ENCODE measurements at places on chromosomes 5 and 9.
A peak's percentile ranks its signal among the peaks of the same experiment; 100 is the strongest.

GRCh38 chr5:145479271-145479670 lies 355.9 kb downstream of the PRELID2 start:
- no peak for DNase-seq

- peak; percentile 13 for DNase-seq
These were observed 3.7 kb upstream of the EGFL7 start for GRCh38 chr9:136658849-136659535.

DNA sequence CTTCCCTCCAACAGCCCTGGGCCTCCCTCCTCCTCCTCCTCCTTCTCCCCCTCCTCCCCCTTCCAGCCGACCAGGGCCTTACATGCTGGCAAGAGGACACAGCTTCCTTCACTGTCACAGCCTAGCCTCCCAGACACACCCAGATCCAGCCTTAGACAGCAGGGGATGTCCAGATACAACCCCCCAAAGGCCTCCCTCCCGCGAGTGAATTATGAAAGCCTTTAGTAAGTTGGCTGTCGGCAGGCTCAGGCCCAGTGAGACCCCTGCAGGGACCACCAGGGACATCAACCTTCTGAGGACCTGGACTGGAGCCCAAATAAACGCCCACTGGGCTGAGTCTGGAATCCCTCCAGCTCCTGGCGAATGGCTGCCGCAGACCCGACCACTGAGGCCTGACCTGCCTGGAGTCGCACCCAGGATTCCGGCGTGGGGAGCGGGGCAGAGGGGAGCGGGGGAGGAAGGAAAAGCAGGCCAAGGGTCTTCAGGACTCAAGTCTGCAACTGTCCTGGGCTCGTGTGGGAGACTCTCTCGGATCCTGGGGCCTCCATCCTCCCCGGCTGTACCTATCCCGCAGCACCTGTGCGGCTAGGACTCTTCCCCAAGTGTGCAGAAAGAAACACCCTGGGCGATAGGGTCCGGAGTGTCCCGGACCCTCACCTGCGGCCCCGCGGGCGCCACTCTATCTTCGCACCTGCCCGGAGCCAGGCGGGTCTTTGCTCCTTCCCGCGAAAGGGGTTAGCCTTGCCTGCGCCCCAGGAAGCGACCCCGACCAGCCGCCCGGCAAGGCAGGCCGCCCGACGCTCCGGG lies 705 bp downstream of the SEPTIN8 start:
- no peak for DNase-seq

GRCh38 chr5:25950681-25951080 lies 1087.7 kb downstream of the CDH9 start:
- no peak for DNase-seq

- DNase-seq, result peak; percentile 60
These were observed 837 bp downstream of the UIMC1 start for GRCh38 chr5:177005619-177006264.

DNA sequence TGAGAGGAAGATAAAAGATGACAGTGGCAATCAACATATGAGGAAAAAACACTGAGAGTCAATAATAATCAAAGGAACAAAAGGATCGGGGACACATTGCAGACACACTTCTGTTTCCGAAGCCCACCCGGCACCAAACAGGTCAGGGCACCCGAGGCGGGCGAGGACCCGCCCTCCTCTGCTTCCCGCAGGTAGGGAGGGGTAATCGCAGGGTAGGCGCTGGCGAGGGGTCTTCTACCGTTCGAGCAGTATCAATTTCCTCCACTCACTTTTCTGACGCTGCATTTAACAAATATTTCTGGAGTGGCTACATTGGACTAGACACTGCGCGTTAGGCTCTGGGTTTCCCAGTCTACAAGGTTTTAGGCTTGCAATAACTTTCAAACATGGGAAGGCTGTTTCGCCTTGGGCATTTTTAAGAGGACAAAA lies 1.3 kb downstream of the TXN start:
- peak; percentile 8 for DNase-seq

- DNase-seq, result no peak
These were observed 14.2 kb upstream of the FOXB2 start for GRCh38 chr9:77005216-77005615.

- DNase-seq, result no peak
These were observed 258.7 kb downstream of the KCTD16 start for GRCh38 chr5:144429405-144429804.

DNA sequence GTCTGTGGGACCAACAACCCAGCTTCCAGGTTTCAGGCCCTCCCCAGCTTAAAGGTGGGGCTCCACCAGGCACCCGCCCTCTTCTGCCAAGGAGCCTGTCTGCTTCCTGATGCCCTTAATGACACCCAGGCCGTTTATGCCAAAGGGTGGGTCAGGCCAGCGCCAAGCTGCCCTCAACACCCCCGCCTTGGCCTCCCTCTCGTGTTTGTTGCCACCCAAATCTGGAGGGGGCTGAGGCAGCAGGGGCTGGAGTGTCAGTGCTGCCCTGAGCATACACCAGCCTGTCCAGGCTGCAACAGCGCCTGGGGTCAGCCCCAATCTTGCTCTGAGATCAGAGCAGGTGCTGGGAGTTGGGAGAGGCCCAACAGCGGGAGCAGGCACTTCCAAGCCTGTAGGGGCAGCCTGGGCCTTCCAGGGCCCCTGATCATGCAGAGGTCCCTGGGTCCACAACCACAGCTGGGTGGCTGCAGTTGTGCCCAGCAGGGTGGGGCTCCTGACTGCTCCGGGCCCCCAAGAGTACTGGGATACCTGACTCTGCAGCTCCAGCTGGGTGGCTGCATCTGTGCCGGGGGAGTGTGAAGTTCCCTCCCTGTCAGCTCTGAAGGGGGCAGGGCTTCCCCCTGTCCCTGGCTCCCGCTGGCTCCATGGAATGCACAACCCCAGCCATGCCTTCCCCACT lies 34.5 kb upstream of the TYRP1 start:
- DNase-seq, result no peak

- DNase-seq, result no peak
These were observed 19.3 kb downstream of the MOCS2 start for GRCh38 chr5:53090229-53090628.

- no peak for DNase-seq
These were observed 42.7 kb upstream of the NCS1 start for GRCh38 chr9:130129432-130130061.

DNA sequence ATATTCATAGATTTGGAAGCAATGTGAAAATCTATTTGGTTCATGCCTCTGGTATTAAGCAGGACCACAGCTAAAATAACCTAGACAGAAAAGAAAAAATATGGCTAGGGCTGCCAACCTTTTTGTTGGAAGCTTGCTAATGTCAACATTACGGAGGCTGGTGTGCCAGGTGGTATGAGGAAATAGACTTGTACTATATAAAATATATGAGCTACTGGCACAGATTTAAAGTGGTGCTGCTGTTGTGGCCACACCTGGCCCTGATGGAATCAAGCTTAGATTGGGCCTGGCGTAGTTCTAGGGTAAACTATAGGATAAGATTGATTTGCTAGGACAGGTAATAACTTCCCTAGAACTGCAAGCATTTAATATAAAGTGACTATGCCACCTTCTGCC lies 10.6 kb upstream of the PARP8 start:
- DNase-seq, result no peak

DNA sequence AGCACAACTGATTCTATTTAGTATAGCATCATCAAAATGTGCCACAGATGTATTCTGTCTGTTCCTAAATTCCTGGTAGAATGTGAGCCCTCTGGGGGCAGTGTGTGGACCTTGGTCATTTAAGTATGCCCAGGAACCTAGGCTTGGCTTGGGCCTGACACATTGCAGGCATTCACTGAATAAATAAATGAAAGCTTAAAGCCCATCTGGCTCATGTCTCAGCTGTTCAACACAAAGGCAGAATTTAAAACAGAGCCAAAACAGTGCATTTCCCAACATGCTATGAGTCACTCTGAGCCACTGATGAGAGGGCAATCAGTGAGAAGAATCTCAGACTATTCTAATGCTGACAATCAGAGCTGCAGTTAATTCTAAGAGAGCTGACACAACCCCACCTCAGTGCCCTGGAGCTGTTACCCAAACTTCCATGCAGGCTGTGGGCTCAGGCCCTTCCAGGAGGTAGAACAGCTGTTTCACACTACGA lies 8.1 kb downstream of the FAM193B start:
- no peak for DNase-seq

GRCh38 chr9:137095664-137096517 lies 9.1 kb downstream of the MAN1B1 start:
- peak; percentile 88 for DNase-seq

DNA sequence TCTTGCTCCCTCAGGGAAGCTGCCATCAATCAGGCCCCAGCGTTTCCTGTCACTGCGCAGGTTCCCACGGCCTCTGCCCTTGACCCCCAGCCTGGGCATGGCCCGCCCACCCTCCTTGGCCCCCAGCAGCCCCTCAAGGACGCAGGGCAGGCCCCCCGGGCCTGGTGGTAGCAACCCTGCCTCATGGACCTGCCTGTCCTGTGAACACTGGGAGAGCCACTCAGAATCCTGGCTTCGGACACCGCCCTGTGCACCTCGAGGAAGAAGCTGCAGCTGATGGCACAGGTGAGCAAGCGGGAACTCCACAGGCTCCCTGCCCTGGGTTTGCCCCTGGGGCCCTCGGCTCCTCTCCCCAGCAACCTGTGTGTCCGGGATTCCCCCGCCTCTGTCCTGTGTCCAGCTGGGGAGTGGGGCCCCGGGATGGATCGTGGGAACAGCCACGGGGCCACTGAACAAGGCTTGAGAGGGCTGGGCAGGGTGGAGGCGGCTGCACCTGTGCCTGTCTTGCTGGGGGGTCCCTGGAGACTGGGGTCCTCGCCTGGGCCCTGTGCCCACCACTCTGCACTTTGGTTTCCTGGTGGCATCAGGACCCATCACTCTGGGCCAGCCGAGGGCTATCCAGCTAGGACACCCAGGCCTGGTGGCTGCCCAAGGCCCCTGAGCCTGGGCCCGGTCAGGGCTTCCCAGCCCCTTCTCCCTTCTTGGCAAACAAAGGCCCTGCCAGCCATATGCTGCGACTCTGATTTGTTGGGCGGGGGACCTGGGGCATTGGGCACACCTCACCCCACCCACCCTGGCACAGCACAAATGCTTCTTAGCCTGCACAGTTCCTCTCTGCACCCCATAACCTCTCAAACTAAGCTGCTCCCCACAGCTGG lies 33.5 kb upstream of the EGFL7 start:
- DNase-seq, result no peak

DNA sequence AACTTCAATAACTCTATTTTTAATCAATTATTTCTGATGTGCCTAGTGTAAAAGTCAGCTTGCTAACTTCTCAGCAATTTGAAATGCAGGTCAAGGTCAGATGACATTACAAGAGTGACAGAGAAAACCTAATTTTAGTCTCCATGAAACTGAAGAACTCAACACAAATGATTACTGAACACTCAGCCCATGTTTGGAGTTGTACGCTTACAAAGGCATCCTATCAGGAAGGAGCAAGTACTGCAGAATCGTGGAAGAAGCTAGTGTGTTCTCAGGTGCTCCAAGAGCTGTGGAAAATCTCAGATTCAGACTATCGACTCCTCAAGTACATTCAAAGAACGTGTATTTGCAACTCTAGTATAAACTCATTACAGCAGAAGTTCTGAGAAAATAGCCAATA lies 526.7 kb downstream of the PDE4D start:
- DNase-seq, result no peak

DNA sequence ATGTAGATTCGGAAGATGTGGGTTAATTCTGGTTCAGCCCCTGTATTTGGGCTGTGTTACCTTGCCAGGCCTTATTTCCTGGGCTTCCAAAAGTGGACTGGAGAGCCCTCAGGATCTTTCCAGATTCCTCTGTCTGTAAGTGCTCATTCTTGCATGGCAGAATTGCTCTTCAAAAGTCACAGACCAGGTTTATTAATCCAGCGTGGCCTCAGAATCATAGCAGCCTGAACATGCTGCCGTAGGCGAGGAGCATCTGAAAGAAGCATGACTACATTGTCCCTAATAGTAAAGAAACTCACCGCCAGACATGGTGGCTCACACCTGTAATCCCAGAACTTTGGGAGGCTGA lies 307.8 kb downstream of the GADD45G start:
- DNase-seq, result no peak

DNA sequence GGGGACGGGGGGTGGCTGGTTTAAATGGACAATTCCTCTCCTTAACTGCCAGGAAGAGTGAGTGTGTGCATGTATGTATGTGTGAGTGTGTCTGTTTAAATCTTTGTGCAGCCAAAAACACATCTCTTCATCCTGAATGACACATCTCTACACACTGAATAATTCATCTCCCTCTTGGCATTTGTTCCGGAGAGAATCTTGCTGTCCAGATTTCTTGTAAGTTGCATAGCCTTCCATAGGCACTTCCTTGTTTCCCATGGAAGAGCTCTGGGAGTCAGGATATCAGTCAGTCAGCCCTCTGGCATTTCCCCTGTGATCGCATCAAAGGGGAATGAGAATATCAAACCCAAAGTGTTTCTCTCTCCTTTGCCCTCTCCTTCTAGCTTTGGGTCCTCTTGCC lies 74.7 kb downstream of the WWC1 start:
- no peak for DNase-seq

GRCh38 chr5:111075520-111075919 lies 4.0 kb downstream of the TSLP start:
- DNase-seq, result no peak

DNA sequence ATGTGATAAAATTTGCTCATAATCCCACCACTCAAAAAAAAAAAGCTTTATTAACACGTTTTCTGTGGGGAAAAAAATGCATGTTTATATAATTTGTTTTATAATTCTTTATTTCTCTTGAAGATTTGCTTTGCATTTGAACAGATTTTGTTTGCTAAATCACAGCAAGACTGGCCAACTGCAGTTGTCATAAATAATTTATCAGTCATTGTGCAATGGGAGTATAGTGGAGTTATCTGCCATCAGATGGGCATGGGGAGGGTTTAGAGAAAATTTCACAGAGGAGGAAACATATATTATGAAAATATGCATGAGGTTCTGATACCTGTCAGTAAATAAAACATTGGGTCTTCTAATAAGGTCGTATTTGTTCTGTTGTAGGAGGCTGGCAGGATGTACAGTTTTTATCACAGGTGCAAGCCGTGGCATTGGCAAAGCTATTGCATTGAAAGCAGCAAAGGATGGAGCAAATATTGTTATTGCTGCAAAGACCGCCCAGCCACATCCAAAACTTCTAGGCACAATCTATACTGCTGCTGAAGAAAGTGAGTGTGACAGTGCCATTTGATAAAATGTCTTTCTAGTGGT lies 23.8 kb downstream of the HSDL2 start:
- no peak for DNase-seq

DNA sequence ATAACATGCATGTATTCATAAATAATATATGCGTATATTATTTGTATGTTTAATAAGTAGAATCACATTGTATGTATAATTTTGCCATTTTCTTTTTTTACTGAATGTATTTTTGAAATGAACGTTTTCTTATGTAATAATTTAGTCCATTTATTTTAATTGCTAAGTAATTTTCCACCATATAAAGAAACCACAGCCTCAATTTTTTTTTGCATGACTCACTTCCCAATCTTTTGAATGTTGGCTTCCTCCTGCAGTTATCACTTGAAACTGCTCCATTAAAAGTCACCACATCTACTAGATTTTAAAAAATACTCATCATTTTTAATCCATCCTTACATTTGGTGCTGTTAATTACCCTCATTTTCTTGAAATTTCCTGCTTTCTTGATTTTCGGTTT lies 363.3 kb upstream of the MEF2C start:
- DNase-seq, result no peak

GRCh38 chr9:131574730-131575640 lies 29.7 kb downstream of the PRRT1B start:
- DNase-seq, result no peak
